Right kidney (tissue), 9 donors: ENCODE measurements at places on chromosomes 13 and 19.

GRCh38 chr19:54561840-54562239, 11.8 kb upstream of the LILRA2 start:
- DNase-seq: no peak

GRCh38 chr13:109802936-109803335, 16.6 kb upstream of the IRS2 start:
- DNase-seq: no peak

DNA sequence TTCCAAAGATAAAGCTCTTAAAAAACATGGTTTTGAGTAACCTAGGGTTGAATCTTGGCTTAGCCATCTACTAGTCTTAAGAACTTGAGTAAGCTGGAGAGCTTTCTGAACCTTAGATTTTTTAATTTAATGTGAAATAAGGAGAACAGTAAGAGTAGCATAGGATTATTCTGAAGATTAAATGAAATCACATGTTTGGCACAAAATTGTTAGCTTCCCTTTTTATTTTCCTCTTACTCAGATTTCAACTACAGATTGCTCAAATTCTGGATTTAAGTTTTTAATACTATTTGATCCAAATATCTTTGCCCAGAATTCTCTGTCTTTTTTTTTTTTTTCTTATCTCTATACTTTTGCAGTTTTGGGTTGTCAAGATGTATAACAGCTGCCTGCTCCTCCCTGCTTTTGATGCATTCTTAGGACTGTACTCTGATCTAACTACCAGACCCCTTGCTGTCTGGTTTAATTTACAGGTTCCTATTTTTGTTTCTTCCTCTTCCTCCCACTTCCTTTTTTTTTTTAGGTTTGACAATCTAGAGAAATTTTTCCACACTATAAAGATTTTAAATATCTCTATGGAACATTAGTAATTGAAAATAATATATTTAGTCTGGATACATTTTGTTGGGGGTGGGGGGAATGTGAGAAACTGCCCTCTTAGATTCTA, 12.3 kb downstream of the POMP start:
- DNase-seq: no peak

GRCh38 chr13:96575423-96576320, 418.6 kb downstream of the OXGR1 start:
- no peak for DNase-seq

DNA sequence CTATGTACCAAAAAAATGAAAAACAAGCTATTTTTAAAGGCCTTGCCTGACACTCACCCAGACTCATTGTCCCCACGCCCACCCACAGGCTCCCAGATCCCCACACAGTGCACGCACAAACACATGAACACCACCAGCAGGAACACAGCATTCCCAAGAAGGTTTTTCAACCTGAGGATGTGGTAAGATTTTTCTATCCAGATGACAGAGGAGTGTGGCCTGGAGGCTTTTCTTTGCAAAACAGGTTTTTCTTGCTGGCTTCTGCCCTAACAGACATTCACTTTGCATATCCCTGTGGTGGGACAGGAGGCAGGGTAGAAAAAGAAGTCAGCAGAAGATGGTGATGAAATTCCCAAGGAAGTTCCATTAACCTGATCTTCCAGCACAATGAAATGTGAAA, 97.8 kb downstream of the KLF12 start:
- no peak for DNase-seq

DNA sequence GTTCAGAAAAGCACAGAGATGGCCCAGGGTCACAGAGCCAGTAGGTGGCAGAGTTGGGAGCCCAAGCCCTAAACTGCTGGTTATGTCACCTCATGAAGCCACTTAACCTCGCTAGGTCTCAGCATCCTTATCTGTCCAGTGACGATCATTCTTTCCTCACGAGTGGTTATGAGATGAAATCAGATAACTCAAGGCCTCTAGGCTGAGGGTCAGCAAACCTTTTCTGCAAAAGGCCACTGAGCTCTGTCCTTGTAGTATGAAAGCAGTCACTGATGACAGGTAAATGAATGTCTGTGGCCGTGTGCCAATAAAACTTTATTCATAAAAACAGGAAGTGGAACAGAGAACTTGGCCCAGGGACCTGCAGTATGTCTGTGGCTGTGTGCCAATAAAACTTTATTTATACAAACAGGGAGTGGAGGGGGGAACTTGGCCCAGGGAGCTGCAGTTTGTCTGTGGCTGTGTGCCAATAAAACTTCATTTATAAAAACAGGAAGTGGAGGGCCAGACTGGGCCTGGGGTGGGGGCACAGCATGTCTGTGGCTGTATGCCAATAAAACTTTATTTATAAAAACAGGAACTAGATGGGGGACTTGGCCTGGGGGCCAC, 71.2 kb downstream of the GNG7 start:
- DNase-seq: no peak

DNA sequence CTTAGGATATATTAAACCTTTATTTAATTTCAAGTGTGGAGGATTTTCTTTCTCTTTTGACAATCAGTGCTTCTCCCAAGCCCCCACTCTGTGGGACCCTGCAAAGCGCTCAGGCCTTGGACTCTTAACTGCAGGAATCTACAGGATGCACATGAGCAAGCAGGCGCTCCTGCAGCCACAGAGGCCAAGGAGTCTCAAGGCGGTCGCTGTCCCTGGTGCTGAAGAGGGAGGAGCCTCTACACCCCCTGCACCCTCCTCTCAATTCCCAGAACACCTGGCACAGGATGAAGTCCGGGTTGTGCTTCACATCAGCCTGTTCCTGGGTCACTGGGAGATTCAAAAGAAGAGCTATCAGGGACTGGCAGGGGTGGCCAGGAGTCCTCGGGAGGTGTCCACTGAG, 13.5 kb downstream of the OR10H4 start:
- no peak for DNase-seq
